ENCODE measurements at places on chromosomes 2 and 18. TPM values are rescaled to one million over a fixed set of nuclear protein-coding genes. Genes with fewer than 3 reads are reported as not detected.

DNA sequence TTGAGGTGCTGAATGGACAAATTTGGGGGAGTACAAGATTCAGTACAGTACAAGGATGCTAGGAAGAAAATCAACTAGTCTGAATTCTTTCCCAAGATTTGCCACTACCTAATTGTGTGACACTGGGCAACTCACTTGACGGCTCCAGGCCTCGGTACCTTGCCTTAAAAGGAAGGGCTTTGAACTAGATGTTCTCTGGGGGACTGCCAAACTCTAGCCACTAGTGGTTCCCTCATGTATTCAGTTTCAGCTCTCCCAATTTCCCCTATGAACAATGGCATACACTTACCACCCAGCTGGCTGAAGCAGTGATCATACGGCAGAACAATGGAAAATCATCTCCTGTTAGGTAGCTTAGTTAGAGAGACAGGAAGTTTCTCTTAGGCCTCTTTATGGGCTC lies 73.4 kb downstream of the VWC2L start:
- peaks cover 2% of the 10 kb centered on the region for H3K27me3 ChIP-seq
- no peaks in the 10 kb centered on the region for H3K36me3 ChIP-seq
- DNase-seq: no peak
- no peak overlapping the region for H3K4me3 ChIP-seq
- peaks cover 8% of the 10 kb centered on the region for H3K4me1 ChIP-seq

- H3K4me3 ChIP-seq: no peak overlapping the region
- H3K36me3 ChIP-seq: no peaks in the 10 kb centered on the region
- H3K27ac ChIP-seq: no peak overlapping the region
- DNase-seq: no peak
- H3K27me3 ChIP-seq: peaks cover 31% of the 10 kb centered on the region
Measured at GRCh38 chr2:60450488-60450887, 103.0 kb downstream of the BCL11A start.

DNA sequence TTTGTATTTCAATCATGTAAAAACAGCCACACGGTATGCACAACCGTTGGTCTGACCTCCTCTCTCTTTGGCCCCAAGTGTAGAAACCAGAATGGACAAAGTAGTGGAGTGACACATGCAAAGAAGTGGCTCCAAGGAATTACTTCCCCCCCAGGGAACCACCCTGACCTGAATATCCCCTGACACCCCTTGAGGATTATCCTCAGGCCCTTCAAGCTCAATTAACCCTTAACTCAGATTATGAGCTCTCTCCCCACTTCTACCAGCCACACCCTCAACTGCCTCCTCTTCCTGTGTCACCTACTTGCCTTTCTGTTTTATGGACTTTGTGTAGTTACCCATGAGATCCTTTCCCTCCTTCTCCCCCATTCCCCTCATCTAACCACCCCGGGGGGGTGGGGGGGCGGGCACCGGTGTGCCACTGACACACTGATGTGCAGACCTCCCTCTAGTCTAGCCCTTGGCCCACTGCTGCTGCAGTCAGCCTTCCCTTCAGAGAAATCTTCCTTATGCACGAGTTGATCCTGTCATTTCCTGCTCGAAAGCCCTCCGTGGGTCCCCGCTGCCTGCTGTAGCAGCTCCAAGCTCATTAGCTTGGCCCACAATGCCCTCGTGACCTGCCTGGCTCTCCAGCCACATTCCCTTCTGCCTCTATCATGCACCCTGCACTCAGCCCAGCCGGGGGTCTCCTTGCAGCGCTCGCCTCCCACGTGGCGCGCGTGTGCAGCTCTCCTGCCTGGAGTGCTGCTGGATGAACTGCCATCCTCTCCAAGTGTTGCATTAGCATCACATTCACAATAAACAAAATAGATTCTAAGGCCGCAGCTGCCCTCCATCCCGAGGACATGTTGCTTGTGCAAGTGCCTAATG lies 40.1 kb upstream of the TMEM177 start:
- H3K27me3 ChIP-seq: peaks cover 4% of the 10 kb centered on the region
- no peak overlapping the region for H3K27ac ChIP-seq
- DNase-seq: no peak
- no peak overlapping the region for H3K4me3 ChIP-seq
- H3K4me1 ChIP-seq: peaks cover 3% of the 10 kb centered on the region

GRCh38 chr2:239688840-239689239 lies 288.0 kb upstream of the HDAC4 start:
- no peaks in the 10 kb centered on the region for H3K36me3 ChIP-seq
- H3K4me1 ChIP-seq: peaks cover 7% of the 10 kb centered on the region
- peaks cover 16% of the 10 kb centered on the region for H3K27me3 ChIP-seq
- no peak overlapping the region for H3K4me3 ChIP-seq
- DNase-seq: no peak
- no peak overlapping the region for H3K27ac ChIP-seq

DNA sequence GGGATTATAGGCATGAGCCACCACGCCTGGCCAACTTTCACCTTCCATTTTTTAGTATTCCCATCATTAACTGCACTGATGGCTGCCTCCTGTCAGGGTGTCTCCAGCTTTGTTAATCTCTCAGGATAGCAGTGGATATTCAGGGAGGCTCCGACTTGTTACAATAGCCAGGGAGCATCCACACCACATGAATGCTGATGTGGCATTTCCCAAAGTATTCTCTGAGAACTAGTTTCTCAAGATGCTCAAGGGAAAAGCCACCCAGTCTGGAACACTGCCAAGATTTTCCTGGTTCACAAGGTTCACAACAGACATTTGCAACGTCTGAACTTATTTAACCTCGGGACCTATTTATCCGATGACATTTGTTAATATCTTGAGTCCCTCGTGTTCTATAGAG lies 33.8 kb downstream of the ZNF519 start:
- H3K4me1 ChIP-seq: no peaks in the 10 kb centered on the region
- no peak overlapping the region for H3K4me3 ChIP-seq
- H3K27ac ChIP-seq: no peak overlapping the region
- no peaks in the 10 kb centered on the region for H3K27me3 ChIP-seq

- H3K4me1 ChIP-seq: peaks cover 33% of the 10 kb centered on the region
- no peaks in the 10 kb centered on the region for H3K27me3 ChIP-seq
- peaks cover 4% of the 10 kb centered on the region for H3K36me3 ChIP-seq
- H3K27ac ChIP-seq: no peak overlapping the region
- no peak for DNase-seq
- H3K4me3 ChIP-seq: no peak overlapping the region
Measured at GRCh38 chr2:181788897-181789555, 102.5 kb upstream of the ITPRID2 start.

DNA sequence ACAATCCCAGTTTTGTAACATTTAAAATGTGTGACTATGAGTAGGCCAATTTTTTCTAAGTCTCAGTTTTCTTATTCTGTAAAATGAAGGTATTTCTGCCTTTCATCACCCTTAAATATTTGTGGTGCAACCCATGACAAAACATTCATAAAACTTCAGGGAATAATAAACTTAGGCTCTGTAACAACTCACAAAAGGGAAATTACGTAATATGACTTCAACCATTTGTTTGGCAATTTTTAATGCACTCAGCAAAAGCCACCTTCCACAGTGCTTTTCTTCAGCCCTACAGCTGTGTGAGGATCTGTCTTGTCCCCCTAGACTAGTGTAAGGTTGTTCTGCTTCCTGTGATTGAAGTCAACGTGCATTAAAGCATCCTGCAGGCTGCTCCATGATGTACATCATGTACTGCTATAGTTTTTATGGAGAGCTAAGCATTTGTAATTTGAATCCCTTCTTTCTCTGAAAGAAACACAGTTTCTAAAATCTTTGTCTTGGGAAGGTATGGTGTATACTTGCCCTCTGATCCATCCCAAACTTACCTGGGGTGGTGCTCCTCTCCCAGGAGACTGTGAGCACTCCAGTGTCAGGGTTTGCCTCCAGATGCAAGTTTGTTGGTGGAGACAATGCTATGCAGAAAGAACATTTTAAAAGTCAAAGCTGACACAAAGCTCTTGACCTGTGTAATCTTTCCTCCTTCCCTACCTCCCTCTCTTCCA lies 39.1 kb downstream of the FN1 start:
- no peak overlapping the region for H3K4me3 ChIP-seq
- H3K4me1 ChIP-seq: peaks cover 24% of the 10 kb centered on the region
- H3K27me3 ChIP-seq: no peaks in the 10 kb centered on the region
- peaks cover 60% of the 10 kb centered on the region for H3K36me3 ChIP-seq

GRCh38 chr2:41791523-41791922 lies 256.3 kb upstream of the PKDCC start:
- peaks cover 60% of the 10 kb centered on the region for H3K27me3 ChIP-seq
- H3K36me3 ChIP-seq: no peaks in the 10 kb centered on the region
- H3K27ac ChIP-seq: peak overlapping the region; percentile 68

DNA sequence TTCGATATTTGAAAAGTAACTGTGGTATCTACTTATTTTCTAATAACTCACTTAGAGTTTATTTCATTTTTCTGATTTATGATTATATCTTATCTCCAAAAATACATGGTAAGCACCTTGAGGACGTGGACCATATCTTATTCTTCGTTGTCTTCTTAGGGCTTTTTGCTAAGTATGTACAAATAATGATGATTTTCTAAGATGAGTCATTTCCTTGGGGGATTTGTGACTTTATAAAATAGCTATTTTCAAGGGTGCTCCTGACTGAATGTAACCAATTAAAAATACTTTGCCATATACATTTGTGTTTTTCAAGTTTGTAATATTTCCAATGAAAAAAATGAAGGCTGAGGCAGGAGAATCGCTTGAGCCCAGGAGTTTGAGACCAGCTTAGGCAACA lies 56.3 kb downstream of the GREB1L start:
- H3K4me3 ChIP-seq: no peak overlapping the region
- H3K27ac ChIP-seq: no peak overlapping the region
- no peak for DNase-seq
- no peaks in the 10 kb centered on the region for H3K27me3 ChIP-seq
- no peaks in the 10 kb centered on the region for H3K36me3 ChIP-seq

- no peak for DNase-seq
- H3K27me3 ChIP-seq: no peaks in the 10 kb centered on the region
- H3K27ac ChIP-seq: no peak overlapping the region
- no peaks in the 10 kb centered on the region for H3K4me1 ChIP-seq
- H3K36me3 ChIP-seq: peaks cover 16% of the 10 kb centered on the region
Measured at GRCh38 chr2:36857713-36858112, 108.6 kb downstream of the STRN start.

GRCh38 chr2:168457190-168457895 lies 1.3 kb downstream of the CERS6 start:
- DNase-seq: no peak
- no peaks in the 10 kb centered on the region for H3K27me3 ChIP-seq
- peaks cover 25% of the 10 kb centered on the region for H3K4me1 ChIP-seq

GRCh38 chr2:39623917-39624316 lies 41.8 kb upstream of the TMEM178A start:
- H3K27ac ChIP-seq: no peak overlapping the region
- H3K4me3 ChIP-seq: no peak overlapping the region
- no peaks in the 10 kb centered on the region for H3K36me3 ChIP-seq
- peaks cover 8% of the 10 kb centered on the region for H3K4me1 ChIP-seq
- DNase-seq: no peak

DNA sequence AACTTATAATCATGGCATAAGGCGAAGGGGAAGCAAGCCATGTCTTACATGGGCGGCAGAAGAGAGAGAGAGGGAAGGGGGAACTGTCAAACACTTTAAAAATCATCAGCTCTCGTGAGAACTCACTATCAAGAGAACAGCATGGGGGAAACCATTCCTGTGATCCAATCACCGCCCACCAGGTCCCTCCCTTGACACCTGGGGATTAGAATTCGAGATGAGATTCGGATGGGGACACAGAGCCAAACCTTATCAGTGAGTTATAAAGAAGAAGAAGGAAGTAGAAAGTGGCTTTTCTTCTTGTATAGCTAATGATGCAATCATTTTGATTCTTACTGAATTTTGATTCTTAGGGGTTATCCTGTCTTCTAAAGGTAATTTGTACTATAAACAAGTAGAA lies 51.4 kb downstream of the SMCHD1 start:
- H3K4me1 ChIP-seq: no peaks in the 10 kb centered on the region
- H3K27me3 ChIP-seq: no peaks in the 10 kb centered on the region
- no peak for DNase-seq
- H3K36me3 ChIP-seq: peaks cover 40% of the 10 kb centered on the region
- H3K4me3 ChIP-seq: no peak overlapping the region
- no peak overlapping the region for H3K27ac ChIP-seq

- H3K4me1 ChIP-seq: peaks cover 11% of the 10 kb centered on the region
- H3K27me3 ChIP-seq: no peaks in the 10 kb centered on the region
- peak overlapping the region; percentile 27 for H3K27ac ChIP-seq
- DNase-seq: no peak
Measured at GRCh38 chr18:27921904-27922751, 254.8 kb downstream of the CDH2 start.

DNA sequence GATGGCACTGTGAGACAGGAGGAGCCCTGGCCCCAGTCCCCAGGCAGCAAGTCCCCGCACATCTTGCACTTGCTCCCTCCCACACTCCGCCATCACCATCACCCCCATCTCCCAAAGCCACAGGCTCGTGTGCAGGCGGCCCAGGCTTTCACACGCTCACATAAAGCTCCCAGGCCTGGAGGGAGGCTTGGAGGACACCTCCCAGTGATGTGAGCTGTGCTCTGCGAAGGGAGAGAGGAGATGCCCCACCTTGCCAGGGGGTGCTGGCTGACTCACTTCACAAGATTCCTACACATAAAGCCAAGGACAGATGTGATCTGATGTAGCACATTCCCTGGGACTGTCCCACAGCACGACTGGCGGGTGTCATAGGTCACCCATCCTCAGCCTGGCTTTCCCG lies 28.9 kb downstream of the CELF4 start:
- H3K4me1 ChIP-seq: peaks cover 2% of the 10 kb centered on the region
- no peaks in the 10 kb centered on the region for H3K36me3 ChIP-seq
- no peak overlapping the region for H3K27ac ChIP-seq
- no peak for DNase-seq

DNA sequence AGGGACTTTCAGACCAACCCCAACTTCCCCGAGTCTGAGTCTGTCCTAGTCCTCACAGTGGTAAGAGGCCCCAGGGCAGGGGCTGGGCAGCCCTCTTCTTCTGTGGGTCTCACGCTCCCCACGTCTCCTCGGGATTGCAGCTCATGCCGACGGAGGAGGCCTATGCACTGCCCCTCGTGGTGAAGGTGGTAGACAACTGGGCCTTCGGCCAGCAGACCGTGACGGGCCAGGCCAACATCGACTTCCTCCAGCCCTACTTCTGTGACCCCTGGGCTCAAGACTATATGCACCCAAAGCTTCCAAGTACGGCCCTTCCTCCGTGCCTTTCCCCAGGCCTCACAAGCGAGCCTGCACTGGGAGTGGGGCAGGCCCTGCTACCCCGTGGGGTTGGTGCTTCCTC lies 44.3 kb downstream of the LMAN2L start:
- H3K4me1 ChIP-seq: no peaks in the 10 kb centered on the region
- H3K27ac ChIP-seq: no peak overlapping the region
- DNase-seq: no peak
- H3K4me3 ChIP-seq: no peak overlapping the region
- no peaks in the 10 kb centered on the region for H3K27me3 ChIP-seq
- H3K36me3 ChIP-seq: no peaks in the 10 kb centered on the region

Gene TACR1
- total RNA-seq: 0.73 TPM

Gene FSIP2
- total RNA-seq: 19.4 TPM

Gene IL1RN
- total RNA-seq: not detected

Gene C1GALT1C1L
- total RNA-seq: not detected

Gene PARD3B
- 34.4 TPM for total RNA-seq

Gene EFHD1
- total RNA-seq: 4.3 TPM

Gene SMYD1
- not detected for total RNA-seq

Gene SP5
- 0.60 TPM for total RNA-seq
